ENCODE measurements at places on chromosomes 2 and 18. TPM values are rescaled to one million over a fixed set of nuclear protein-coding genes. Genes with fewer than 3 reads are reported as not detected.

L3MBTL4 gene
- polyA plus RNA-seq: 4.3 TPM

BOLL gene
- polyA plus RNA-seq: not detected

GRCh38 chr2:189954989-189955388, 107.5 kb downstream of the MSTN start:
- no peak for DNase-seq

GBX2 gene
- polyA plus RNA-seq: not detected

COL3A1 gene
- 2.0 TPM for polyA plus RNA-seq

TMEM163 gene
- polyA plus RNA-seq: 0.57 TPM

DNA sequence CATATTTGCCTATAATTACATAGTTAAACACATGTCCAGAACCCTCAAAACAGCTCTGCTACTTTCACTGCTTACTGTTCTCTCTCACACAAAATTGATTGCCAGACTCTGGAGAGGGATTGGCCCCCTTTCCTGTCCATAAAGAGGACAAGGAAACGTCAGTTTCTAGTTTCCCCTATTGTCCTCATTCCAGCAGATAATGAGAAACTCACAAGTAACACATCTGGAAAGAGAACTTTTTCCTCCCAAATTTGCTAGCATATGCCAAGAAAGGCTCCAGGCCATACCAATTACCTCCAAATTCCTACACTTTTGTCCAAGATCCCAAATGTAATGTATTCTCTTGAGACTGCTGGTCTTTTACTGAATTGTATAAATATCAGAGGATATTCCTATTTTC, 200.5 kb downstream of the EXOC6B start:
- DNase-seq: no peak

KIF5C gene
- 0.22 TPM for polyA plus RNA-seq

MOGAT1 gene
- not detected for polyA plus RNA-seq

- DNase-seq: no peak
Observed at GRCh38 chr2:190554357-190555006, 20.0 kb upstream of the NEMP2 start.

- no peak for DNase-seq
Observed at GRCh38 chr2:37466533-37467222, 122.2 kb downstream of the QPCT start.

DNA sequence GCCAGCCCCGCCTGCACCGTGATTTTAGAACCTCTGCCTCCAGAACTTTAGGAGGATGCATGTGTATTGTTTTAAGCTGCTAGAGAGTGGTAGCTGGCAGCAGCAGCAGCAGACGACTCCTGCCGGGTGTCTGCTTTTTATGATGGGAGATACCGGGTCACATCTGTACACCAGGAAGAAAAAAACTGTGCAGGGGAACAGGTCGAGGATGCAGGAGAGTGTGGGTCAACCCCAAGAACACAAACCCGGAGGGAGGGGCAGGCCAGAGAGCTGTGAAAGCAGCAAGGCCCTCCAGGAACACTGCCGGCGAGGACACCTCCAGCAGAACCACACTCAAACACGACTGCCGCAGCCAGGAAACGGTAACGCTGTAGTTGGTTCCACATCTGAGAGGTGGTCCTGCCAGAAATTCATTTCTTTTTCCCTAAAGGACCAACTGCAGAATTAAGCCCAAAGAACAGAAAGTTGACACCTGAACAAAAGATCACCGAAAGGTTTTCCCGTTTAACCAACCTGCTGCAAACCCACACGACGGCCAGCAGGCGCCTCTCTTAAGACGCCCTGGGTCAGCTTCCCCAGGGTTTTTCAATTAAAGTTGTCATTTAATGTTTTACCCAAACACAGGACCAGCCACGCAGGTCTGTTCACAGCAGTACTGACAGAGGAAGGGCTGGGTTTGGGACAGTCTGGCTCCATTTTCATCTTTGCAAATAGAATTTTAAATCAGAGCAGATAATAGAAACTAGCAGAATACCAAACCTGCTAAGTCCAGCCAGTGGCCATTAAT, 60.5 kb downstream of the NDUFA10 start:
- DNase-seq: no peak

Data from small intestine (tissue), 16 donors.